ENCODE measurements at places on chromosomes 12 and 14.

DNA sequence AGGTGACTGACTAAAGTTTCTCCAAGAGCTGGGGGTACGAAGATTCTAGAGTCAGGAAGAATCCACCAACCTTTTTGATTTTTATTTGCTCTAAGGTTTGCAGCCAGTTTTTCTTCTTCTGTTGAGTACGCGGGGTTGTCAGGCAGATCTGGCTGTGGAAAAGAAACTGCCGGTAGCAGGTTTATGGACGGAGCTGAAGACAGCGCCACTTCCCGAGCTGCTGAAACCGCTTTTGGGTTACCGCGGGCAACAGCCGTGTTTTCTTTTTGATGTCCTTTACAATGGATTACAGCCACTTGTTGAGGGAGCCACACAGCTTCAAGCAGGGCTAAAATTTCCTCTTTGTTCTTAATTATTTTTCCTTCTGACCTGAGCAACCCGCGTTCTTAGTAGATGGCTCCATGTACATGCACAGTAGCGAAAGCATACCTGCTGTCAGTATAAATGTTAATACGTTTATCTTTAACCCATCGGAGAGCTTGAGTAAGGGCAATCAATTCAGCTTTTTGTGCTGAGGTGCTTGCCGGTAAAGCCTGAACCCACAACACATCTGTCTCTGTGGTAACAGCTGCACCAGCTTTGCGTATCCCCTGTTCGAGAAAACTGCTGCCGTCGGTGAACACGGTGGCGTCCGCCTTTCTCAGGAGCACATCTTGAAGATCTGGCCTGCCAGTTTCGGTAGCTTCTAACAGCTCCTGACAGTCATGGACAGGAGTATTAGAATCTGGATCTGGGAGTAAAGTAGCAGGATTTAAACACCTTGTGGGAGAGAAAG is 674.3 kb downstream of the TMEM121 start:
- no peak for DNase-seq

DNA sequence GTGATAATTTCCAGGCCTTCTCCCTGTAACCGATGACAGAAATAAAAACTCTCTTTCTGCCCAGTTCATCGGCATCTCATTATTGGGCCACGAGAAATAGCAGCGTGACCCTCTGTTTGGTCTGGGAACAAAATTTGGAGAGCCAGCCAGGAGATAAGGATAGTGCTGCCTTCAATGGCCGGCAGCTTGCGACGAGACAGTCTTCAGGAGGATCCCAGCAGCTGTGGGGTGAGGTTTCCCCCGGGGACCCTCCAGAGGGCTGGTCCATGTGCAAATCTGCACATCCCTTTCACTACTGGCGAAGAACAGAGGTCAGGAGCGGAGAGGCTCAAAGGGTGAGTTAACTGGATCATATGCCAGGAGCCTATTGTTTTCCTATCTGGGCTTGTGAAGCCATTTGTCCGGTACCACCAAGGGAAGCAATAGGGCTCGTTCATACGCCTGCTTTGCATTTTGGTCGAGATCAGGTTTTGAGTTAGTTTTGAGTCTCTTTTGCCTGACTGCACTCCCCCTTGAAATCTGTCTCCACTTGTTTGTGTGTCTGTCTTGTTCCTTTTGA is 4.8 kb downstream of the SLC39A2 start:
- DNase-seq, result no peak

DNA sequence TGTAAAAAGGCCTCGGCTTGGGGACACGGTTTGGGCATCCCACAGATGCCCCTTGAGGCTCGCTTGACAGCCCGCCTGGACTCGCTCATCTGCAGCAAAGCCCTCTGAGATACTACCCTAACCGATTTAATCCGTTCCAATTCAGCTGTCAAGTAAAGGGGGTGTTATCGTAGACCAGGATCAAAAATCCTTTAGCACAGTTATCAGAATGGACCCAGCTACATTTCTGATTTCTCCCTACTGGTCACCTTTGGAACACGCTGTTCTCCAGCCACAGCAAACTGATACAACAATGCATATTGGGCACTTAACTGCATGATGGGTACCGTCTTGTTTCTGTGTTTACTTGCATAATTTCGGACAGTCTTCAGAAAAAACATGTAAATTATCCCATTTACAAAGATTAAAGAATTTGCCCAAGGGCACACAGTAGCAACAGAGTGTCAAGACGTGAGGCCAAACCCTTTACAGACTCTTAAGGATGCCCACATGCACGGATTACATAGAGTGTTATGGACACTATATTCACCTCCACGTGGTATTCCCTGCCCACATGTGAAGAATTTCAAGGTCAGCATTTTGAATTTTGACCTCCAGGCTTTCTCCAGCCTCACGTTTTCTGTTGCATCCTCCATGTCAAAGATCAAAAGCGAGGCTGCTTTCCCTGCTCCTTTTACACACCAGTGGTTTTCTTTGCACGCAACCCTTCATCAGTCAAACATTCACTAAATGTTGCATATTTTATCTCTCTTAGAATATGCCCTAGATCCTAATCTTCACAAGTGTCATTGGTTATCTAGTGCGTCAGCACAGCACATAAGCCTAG is 3.2 kb upstream of the DUSP6 start:
- DNase-seq, result no peak

DNA sequence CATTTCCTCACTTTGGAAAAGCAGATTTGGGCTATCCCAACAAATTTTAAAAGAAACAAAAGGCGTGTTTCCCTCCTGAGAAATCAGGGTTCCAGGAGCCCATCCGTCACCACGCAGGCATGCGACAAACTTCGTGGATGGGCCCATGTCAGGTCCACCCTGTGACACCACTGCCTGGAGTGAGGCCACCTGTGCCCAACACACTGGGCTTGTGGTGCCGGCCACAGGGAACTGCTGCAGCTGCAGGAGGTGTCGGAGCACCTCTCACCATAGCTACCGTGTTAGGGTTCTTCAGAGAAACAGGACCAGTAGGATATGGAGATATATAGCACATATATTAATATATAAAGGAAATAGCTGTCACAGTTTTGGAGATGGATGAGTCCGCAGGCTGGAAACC is 53.0 kb upstream of the BCL11B start:
- DNase-seq, result no peak

DNA sequence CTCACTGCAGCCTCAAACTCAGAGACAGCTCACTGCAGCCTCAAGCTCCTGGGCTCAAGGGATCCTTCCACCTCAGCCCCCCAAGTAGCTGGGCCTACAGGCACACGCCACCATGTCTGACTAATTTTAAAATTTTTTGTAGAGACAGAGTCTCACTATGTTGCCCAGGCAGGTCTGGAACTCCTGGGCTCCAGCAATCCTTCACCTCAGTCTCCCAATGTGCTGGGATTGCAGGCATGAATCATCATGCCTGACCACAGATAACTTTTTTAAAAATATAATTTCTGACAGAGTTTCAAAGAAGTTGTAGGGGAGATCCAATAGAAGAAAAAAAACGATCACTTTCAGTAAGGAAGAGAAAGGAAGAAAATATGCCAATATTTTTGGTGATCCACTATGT is 189.7 kb upstream of the CDKN3 start:
- DNase-seq, result peak; percentile 58

DNA sequence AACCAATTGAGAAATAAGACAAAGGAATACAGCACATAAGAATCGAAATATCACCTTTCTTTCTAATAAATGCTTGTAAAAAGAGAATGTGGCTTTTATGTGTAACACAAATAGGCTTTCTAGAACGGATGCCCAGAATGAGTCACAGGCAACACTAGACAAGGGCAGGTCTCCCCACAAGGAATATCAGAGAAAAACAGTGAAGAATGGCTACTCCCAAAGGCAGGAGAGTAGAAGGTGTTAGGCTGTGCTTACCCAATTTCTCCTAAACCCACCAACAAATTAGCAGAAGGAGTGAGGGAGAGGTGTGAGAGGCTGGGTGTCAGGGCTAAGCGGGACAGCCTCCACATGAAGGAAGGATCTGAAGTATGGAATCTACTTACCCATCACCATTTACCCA is 55.2 kb downstream of the GALNT4 start:
- DNase-seq, result no peak

DNA sequence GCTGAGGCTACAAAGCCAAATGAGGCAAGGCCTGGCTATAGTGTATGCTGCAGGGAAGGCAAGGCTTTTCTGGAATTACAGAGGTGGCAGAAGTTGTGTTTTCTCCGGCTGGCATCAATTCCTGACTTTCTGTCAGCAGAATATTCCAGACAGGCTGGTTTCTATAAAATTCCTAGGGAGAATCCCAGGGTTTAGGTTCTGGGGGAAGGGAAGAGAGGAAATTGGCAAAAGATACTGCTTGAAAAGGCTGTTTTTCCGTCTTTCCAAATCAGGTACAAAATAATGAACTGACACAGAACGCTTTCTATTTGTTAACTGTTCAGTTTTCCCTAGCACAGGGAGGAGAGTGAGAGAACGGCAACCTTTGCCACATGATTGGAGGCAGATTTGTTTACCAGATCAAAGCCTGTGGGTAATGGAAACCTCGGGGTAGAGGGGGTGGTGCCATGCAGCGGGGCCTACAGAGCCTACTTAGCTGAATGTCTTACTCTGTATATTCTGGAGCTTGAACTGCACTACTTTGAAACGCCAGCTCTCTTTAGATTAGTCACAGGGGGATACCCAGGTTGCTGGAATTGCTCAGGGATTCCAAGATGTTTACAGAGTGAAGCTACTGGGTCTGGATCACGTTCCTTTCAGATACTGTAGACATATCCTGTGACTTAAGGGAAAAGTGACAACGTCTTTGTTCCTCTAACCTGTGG is 65.8 kb upstream of the DACT1 start:
- peak; percentile 71 for DNase-seq

Data from fibroblast of skin of back (primary cell).